ENCODE measurements at places on chromosomes 13 and 19.

GRCh38 chr13:35992964-35993363, 138.2 kb downstream of the DCLK1 start:
- no peak for DNase-seq

- no peak for DNase-seq
These were observed 11.3 kb downstream of the DPY19L3 start for GRCh38 chr19:32416749-32417456.

DNA sequence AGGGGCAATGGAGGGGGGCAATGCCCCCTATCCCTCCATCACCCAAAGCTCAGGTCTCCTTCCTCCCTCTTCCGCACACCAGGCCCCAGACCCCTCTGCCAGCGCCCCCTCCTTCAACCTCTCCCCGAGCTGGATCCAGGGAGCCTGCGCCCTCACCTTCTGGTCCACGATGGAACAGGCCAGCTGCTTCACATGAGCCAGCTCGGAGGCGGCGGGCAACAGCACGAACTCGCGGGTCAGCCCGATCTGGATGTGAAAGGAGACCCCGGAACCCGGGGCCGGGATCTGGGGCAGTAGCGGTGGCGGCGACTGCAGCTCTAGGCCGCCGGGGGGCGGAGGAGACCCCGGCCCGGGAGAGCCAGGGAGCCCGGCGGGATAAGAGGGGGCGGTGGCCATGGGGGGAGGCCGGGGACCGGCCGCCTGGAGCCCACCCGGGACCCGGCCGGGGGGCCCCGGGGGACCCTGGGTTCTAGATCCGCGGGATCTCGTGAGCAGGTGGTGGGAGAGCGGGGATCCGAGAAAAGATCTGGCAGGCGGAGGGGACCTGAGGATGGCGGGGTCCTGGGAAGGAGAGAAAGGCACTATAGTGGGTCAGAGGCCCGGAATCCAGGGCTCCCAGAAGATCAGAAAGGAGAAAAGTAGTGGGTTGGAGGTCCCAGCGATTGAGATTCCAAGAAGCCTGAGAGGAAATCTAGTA, 791 bp downstream of the PRKD2 start:
- no peak for DNase-seq

DNA sequence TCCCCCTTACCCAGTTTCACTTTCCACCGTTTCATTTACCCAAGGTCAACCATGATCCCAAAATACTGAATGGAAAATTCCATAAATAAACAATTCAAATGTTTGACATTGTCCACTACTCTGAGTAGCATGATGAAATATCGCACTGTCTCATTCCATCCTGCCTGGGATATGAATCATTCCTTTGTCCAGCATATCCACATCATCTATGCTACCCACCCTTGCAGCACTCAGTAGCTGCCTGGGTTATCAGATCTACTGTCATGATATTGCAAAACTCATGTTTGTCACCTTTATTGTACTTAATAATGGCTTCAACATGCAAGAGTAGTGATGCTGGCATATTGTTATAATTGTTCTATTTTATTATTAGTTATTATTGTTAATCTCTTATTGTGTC, 263.9 kb upstream of the NBEA start:
- no peak for DNase-seq

DNA sequence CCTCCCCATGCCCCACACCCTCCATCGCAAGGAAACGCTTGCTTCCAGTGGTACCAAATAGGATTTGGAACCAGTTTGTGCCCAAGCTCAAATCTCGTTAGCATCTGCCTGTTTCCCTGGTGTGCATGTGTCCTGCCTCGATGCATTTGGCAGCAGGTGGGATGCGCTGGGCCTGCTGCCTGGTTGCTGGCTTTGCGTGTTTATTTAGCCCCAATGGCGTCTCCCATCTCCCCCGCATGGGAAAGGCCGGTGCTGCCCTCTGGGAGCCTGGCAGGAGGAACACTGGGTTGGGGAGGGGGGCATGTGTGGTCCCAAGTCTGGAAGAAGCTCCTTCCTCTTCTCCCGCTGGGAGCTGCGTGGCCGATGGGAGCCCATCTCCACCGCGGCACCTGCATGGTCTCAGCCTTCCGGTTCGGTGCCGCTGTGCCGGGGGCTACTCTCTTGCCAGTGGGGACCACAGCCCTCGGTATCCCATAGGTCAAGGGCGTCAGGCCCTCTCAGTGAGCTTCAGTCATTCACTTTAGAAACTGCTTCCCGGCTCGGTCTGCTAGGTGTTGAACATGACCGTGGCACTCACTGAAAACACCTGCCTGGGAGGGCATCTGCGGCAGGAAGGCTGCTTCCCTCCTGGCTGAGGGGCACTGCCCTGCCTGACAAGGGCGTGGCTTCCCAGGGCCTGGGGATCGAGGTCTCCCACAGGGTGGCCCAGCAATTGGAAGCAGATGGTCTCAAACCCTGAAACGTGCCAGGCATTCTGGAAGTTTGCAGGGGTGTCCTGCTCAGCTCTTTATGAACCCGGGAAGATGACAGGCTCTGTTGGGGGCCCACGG, 11.8 kb upstream of the F7 start:
- no peak for DNase-seq

- no peak for DNase-seq
These were observed 28.6 kb downstream of the PTPRS start for GRCh38 chr19:5312058-5312457.

GRCh38 chr13:110978390-110978789, 63.5 kb upstream of the ANKRD10 start:
- DNase-seq, result no peak

DNA sequence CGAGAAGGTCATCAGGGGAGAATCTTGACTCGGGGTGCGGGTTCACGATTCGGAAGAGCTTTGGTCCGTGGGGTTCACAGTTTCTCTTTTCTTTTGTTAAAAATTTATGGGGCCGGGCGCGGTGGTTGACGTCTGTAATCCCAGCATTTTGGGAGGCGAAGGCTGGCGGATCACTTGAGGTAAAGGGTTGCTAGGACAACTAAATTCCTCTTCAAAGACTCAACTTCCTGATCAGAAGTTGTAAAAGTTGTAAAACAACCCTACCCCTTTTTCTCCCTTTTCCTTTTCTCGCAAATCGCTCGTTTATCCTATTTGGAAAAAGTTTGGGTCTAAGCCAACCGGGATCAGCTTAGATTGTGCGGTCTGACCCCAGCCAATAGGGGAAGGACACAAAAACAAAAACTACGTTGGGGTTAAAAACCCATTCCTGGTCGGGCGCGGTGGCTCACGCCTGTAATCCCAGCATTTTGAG, 673 bp downstream of the ZNF486 start:
- DNase-seq, result no peak

DNA sequence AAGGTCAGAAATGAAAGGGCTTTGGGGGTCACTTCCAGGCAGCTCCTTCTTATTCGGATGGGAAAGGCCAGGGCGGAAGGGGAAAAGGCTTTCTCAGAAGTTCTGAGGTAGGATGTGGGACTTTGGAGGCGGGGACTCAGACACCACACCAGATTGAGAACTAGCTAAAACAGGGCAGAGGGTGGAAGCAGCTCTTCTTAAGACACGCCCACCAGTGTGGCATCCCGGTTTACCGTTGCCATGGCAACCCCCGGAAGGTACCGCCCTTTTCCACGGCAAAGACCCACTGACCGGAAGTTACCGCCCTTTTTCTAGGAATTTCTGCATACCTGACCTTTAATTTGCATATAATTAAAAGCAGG, 3.8 kb upstream of the LILRA5 start:
- no peak for DNase-seq

- DNase-seq, result no peak
These were observed 169.4 kb downstream of the B3GLCT start for GRCh38 chr13:31369213-31369612.

DNA sequence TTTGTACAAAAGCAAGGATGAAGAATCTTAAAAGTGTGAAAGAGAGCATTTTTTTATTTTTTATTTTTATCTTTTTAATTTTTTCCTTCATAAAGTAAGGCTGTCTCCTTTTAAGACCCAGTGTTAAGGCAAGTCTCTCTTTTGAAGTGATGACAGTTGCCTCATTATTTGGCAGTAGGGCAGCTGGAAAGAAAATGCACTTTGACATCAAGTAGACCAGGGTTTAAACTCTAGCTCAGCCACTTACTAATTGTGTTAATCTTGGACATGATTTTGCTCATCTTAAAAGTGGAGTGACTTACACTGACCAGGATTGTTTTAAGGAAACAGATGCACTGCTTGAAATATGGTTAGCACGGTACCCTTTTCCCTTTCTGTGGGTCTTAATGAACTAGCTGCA, 18.5 kb downstream of the GPALPP1 start:
- DNase-seq, result no peak

DNA sequence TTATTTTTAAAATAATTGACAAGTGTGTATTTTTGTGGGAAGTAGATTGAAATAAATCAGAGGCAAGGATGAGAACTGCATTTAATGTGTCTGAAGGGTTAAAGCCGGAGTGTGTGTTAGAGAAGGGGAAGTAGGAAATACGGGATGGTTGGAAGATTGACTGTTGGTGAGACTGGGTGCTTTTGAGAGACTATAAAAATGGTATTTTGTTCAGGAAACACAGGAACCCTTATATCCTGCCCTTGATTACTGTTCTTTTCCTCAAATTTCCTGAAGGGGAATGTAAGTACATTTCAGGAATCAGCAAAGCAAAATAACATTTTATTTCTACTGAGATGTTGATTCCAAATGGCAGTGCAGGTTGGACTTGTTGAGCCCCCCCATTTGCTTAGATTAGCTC, 15.1 kb downstream of the IFT88 start:
- DNase-seq, result no peak

DNA sequence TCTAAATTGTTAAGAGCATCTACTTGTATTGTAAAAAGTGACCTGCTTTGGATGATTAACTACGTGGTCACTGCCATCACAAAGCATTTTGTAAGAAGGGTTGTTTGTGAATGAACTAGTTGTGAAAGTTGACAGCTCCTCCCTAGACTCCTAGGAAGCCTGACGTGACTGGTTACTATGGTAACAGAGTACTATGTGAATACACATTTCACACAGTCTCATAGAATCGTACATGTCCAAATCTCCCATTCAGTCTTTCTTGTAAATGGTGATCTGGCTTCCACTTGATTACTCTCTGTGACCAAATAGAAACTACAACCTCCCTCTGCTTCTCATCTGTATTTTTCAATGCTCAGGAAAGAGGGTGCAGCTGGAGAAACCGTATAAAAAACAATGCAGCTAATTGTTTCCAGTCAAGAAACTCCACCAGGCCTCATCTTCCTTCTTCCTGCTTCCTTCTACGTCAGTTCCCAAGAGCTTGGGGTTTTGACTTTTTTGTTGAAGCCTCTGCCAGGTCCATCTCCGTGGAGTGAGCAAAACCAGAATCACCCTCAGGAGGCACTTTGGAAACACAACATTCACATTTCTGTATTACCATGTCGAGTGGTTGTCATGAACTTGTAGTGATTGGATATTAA, 83.4 kb downstream of the GPC6 start:
- peak; percentile 0 for DNase-seq

DNA sequence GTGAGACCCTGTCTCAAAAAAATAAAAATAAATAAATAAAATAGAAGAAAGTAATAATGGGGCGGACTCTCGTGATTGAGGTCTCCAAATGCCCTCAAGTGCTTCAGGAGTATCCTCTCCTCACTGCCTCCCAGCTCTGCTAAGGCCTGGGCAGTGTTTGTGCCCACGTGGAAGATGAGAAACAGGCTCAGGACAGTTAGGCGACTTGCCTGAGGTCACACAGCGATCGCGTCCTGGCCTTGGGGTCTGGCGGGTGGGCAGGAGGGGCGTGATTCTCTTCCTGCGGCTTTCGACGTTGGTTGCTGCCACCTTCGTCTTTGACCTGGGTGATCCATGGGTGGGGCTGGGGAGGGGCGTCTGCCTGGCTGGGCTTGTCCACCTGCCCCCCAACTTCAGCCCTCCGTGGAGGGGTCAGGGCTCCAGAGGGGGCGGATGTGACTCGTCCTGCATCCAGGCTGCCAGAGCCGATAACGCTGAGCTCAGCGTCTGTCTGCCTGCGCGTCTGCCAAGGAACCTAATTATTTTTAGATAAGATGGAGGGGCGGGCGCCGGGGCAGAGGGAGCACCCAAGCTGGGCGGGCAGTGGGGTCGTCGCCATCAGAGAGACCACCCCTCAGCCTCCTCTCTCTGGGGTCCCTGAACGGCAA, 56.9 kb downstream of the NFIC start:
- DNase-seq, result no peak

DNA sequence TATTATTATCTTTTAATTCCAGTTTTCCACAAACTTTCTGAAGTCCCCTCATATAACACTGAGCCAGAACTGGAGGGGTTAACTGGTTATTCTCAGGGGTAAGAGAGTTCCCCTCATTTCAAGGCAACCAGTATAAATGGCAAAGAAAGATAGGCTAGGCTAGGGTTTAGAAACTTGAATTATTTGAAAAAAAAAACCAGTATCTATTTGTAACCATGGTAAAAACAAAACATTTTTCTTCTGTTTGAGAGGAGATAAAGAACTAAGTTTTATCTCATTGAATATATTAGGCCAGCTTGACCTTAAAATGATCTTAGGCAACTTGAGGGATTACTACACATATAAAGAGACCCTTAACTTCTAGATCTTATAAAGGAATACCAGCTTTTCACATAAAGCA, 19.6 kb downstream of the SUPT20H start:
- no peak for DNase-seq

DNA sequence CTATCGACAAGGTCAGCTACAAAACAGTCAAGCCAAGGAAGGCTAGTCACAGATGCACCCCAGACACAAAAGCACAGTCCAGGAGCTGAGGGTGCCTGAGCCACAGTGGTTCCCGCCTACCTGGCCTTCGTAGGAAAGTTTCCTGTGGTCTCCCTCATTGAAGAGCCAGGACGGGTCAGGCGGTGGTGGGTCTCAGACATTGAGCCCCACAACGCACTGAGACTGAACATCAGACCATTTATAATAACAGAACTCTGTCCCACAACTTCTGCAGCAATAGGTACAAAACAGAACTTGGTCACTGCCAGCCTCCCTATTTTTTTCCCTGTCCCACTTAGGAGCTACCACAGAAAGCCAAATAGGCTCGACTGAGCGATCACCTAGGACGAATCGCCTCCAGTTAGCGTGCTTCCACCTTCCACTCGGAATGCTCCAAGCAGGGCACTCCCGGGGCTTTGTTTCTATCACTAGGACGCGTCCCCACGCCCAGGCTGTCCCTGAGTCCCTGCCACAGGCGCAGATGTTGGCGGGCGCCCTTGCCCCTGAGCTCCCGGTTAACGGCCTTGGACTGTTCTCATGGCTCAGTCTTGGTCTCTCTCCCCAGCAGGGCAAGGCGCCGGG, 640 bp upstream of the ZNF544 start:
- peak; percentile 6 for DNase-seq

DNA sequence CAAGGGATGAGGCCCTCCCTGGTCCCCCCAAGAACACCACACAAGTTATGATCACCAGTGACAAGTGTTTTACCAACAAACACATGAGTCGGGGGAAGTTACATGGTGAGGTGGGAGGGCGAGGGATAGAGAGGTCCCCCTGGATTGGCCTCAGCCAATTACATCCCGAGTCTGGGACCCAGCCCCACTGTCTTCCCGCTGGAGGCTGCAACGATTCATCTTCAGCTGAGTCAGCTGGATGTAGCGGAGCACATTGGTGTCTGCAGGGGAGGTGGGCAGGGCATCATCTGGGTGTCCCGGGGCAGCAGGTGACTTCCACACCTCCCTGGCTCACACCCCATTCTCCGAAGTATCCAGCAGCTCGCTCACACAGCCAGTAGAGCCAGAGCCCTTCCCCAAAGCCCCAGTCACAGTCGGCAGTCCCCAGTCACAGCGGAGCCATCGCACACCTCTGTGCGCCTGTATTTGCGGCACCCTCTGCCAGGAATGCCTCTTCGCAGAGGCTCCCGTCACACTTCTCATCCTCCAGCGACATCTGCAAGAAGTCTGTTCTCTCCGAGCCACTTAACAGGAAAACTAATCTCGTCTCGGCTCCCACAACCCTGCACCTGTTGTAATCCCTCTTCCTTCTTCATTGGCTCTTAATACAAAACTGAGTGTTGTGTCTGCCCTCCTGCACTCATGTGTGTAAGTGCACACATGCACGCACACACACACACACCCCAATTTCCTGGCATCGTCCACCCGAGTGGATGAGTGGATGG, 2.0 kb downstream of the TTC9B start:
- no peak for DNase-seq
